Activated CD4-positive, alpha-beta T cell treated with anti-CD3 and anti-CD28 coated beads for 36 hours (primary cell): ENCODE measurements at places on chromosomes 6 and 20.

GRCh38 chr6:13395272-13396237 is 67.2 kb upstream of the TBC1D7 start:
- H3K27ac ChIP-seq: no peak overlapping the region
- H3K4me1 ChIP-seq: peaks cover 3% of the 10 kb centered on the region
- no peak overlapping the region for H3K4me3 ChIP-seq
- no peaks in the 10 kb centered on the region for H3K36me3 ChIP-seq
- H3K27me3 ChIP-seq: no peaks in the 10 kb centered on the region

DNA sequence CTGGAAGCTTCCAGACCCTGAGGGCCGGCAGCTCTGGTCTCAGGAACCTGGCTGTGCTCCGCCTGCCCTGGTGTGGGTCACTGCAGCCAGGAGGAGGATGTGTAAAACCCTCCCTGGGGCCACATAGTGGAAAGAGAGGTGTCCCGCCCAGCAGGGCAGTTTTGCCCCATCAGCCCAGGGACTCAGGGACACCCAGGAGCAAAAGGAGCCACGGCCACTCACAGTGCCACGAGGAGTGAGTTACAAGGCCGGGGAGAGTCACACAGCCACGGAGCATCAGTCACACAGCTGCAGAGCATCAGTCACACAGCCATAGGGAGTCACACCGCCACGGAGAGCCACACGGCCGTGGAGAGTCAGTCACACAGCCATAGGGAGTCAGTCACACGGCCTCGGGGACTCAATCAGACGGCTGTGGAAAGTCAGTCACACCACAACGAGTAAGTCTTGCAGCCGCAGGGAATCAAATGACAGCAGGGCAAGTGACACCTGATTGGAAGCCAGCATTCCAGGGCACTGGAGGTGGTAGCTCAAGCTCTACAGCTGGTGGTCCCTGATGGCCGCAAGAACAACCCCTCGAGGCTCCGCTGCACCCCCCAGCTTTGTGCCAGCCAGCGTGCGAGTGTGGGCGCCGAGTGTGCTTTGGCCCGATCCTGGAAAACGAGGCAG is 60.9 kb downstream of the DLL1 start:
- H3K27me3 ChIP-seq: no peaks in the 10 kb centered on the region
- no peak for DNase-seq
- no peaks in the 10 kb centered on the region for H3K4me1 ChIP-seq
- H3K4me3 ChIP-seq: no peak overlapping the region
- no peak overlapping the region for H3K27ac ChIP-seq

DNA sequence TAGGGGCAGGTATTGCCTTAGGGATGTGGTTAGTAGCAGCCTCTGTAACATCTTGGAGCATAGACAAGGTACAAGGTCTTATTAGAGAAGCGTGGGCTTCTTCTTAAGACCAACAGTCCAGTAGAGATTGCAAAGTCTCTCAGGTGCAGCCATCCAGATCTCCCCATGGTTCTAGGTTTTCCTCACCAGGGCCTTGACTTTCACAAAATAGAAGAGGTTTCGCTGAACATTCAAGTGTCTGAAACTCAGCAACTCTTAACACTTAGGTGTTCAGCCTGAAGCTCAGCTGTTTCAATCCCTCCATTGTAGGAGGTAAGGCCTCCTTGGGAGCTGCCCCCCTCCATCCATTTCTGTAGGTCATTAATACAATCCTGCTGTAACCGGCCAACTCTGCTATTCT is 44.4 kb downstream of the GOPC start:
- H3K4me3 ChIP-seq: no peak overlapping the region
- DNase-seq: no peak
- no peaks in the 10 kb centered on the region for H3K4me1 ChIP-seq
- no peaks in the 10 kb centered on the region for H3K27me3 ChIP-seq
- H3K36me3 ChIP-seq: peaks cover 3% of the 10 kb centered on the region

GRCh38 chr20:32543570-32544259 is 41.4 kb downstream of the NOL4L start:
- H3K27me3 ChIP-seq: no peaks in the 10 kb centered on the region
- H3K36me3 ChIP-seq: peaks cover 7% of the 10 kb centered on the region

DNA sequence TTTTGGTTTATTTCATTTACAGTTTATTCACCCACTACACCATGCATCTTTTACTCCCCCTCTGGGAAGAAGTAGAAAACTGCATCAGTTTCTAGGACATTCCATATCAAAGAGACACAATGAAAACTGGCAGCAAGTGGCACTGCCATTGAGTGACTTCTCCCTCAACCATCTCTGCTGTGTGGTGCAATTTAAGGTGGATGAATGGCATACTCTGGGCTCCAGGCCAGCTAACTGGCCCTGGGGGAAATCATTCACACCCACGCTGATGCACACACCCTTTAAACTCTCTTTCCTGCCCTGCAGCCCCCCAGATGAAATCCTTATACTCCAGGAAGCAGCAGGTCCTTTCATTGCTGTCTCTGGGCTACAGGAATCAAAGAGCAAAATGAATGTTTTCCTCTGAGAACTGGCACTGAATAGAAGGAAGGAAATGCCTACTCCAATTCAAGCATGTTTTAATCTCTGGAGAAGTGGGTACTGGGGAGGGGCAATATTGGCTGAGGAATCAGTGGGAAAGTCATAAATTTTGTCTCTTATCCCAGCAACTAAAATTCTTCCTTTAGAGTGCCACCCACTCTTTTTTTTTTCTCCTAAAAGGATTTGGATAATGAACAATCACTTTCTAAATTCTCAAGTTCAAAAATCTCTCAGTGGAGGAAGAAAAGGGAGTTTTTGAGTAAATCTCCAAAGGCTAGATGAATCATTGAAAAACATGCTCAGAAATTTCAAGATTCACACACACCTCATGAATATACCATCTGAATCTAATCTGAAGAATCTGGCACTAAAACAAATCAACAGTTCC is 16.9 kb upstream of the RFPL4B start:
- no peaks in the 10 kb centered on the region for H3K36me3 ChIP-seq
- H3K27ac ChIP-seq: no peak overlapping the region
- DNase-seq: no peak
- H3K27me3 ChIP-seq: peaks cover 10% of the 10 kb centered on the region
- peaks cover 2% of the 10 kb centered on the region for H3K4me1 ChIP-seq
- H3K4me3 ChIP-seq: no peak overlapping the region

DNA sequence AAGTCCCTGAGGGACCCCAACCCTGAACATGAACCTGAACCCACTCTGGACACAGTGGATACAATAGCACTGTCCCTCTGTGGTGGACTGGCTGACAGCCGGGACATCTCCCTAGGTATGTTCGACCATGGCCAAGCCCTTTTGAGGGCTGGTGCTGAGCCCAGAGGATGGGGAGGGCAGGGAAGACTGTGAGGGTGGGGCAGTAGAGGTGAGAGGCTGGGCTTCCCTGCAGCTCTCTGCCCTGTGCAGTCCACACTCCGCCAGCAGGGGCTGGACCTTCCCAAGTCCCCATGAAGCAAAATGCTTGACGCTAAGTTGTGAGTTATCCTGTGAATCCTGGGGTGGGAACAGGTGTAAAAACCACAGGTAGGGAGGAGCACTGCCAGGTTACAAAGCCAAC is 11.5 kb downstream of the LPIN3 start:
- no peak for DNase-seq
- H3K27me3 ChIP-seq: no peaks in the 10 kb centered on the region

DNA sequence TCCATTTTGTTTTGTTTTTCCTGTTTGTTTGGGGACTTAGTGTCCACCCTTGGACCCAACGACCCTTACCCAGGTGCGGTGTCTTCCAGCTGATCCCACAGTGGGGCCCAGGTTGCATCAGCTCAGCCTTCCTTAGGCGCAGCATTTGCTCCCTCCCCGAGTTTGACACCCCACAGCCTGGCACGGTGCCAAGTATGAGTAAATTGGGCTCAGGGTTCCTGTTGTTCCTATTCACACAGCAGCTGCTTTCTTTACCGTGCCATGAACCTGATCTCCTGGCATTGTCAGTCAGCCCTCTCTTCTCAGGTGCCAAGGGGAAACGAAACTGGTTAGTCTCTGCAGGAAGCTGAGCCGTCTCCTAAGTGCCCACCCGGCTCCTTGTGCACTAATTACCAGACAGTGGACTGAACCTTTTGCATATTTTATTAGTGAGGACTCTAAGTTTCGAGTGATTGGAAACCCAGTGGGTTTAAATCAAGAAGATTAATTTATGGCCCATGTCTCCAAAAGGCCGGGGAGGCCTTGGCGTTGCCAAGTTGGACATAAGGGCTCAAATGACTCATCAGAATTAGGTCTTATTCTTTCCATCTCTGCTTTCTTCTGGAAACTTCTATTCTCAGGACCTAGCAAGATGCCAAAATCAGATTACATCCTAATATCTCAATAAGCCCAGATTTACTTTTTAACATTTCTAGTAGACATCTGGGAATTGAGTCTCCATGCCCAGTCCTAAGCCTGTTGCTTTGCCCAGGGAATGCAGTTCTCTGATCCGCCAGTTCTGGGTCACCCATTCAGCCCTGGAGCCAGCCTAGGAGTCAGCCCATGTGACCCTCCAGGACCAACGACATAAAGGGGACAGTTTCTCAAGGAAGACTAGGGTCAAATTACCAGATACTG is 68.8 kb downstream of the TSHZ2 start:
- H3K4me1 ChIP-seq: peaks cover 16% of the 10 kb centered on the region
- no peaks in the 10 kb centered on the region for H3K27me3 ChIP-seq
- H3K36me3 ChIP-seq: peaks cover 14% of the 10 kb centered on the region
- DNase-seq: no peak
- H3K27ac ChIP-seq: no peak overlapping the region

DNA sequence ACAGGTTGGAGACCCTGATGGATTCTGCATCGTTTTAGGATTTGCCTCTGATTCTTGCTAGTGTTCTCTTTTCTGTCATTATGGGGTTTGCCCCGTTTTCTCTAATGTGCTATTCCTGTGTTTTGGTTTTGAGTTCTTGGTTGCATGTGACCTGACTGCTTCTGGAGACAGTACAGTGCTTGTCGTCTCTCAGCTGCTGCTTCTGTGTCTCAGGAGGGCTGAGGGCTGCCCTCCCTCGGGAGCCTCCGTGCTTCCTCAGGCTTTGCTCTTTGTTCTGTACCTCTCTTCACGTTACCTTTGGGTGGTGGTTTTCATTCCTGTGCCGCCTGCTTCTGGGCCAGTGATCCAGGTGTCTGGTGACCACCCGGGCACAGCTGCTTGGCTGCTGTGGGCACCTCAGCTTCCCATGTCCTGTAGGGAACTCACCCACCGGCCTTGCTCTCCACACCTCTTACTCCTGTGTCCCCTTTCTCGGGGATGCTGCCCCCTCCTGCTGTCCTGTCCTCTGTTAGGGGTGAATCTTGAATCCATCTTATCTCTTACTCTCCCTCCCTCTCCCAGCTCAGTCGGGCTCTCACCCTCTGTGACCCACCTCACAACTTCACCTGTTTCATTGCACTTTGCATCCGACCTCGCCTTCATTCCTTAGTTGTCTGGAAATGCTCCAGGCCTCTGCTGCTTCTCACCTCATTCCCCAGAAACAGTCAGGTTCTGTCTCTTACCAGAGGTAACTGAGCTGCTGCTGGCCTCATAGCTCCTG is 33.2 kb downstream of the PANK2 start:
- peaks cover 56% of the 10 kb centered on the region for H3K36me3 ChIP-seq
- DNase-seq: no peak
- H3K27ac ChIP-seq: peak overlapping the region; percentile 61
- H3K4me3 ChIP-seq: no peak overlapping the region
- no peaks in the 10 kb centered on the region for H3K27me3 ChIP-seq

- no peaks in the 10 kb centered on the region for H3K27me3 ChIP-seq
- no peaks in the 10 kb centered on the region for H3K4me1 ChIP-seq
- H3K27ac ChIP-seq: no peak overlapping the region
- H3K4me3 ChIP-seq: no peak overlapping the region
Measured at GRCh38 chr20:15619816-15620215, 953.4 kb downstream of the KIF16B start.

- H3K4me3 ChIP-seq: no peak overlapping the region
- H3K27me3 ChIP-seq: no peaks in the 10 kb centered on the region
- H3K4me1 ChIP-seq: peaks cover 15% of the 10 kb centered on the region
- no peak overlapping the region for H3K27ac ChIP-seq
Measured at GRCh38 chr6:41247882-41248705, 19.9 kb downstream of the TREML4 start.

DNA sequence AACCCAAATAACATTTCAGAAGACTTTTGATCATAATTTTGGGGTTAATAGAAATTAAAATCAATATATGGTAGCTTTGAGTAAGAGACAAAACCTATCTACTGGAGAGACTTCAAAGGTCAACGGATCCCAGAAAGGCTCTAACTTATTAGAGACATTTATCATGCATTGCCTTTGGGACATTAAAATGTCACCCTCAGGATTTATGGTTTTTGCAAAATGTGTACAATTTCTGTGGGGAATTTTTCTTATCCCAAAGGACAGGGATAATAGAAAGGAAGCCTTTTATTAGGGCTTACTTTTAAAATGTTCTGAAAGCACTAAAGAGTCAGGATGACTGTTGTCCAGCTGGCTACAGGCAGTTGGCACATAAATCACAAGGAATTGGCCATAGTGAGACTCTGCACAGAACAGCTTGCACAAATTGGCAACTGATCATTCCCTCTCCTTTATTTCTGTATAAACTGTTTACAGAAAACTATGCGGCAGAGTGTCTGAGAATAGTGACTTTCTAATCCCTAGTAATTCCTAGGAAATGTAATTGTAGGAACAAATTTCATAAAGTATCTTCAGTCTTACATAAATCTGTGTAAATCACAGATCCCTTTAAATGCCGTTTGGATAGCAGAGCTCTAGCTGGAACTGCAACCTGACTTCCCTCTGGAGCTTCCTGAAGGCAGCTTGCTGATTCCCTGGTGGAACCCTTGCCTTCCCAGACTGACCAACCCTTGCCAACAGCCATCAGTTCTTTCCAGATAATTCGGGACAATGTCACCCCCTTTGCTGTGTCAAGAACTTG is 201.1 kb upstream of the PREP start:
- no peak overlapping the region for H3K4me3 ChIP-seq
- peaks cover 7% of the 10 kb centered on the region for H3K27me3 ChIP-seq
- DNase-seq: no peak
- no peaks in the 10 kb centered on the region for H3K36me3 ChIP-seq

DNA sequence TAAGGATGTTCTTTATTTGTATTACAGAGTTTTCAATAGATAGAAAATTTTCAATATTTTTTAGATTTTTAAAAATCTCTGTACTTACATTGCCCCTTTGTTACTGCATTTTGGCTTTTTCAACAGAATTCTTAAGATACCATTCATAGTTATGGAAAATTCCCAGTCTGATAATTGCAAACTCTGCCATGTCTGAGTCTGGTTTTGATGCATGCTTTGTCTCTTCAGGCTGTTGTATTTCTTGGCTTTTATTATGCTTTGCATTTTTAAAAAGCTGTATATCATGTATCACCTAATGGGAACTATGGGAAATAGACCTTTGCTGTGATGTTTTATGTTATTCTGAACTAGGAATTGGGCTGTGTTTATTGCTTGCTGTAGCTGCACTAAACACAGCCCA is 898.9 kb upstream of the ADGRB3 start:
- H3K27ac ChIP-seq: no peak overlapping the region
- H3K27me3 ChIP-seq: no peaks in the 10 kb centered on the region
- no peaks in the 10 kb centered on the region for H3K36me3 ChIP-seq

DNA sequence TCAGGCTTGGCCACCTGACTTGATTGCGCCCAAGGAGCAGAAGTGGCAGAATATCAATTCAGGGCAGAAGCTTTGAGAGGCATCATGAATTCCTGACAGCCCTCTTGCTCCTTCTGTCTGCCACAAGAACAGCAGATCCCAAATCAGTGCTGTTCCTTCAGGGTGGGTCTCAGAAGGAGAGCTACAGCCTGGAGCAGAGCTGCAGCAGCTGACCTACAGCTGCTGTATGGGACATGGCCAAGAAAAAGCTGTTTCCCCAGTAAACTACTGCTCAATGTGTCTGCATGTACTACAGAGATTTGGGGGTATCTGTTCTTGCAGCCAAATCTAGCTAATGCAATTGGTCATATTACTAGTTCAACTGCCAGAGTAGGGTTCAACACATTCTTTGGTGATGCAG is 69.0 kb downstream of the SLC22A3 start:
- no peak overlapping the region for H3K4me3 ChIP-seq
- peaks cover 26% of the 10 kb centered on the region for H3K27me3 ChIP-seq
- no peaks in the 10 kb centered on the region for H3K36me3 ChIP-seq
- no peak for DNase-seq
- no peak overlapping the region for H3K27ac ChIP-seq
- H3K4me1 ChIP-seq: no peaks in the 10 kb centered on the region
